ENCODE measurements at places on chromosomes 16 and 17.

DNA sequence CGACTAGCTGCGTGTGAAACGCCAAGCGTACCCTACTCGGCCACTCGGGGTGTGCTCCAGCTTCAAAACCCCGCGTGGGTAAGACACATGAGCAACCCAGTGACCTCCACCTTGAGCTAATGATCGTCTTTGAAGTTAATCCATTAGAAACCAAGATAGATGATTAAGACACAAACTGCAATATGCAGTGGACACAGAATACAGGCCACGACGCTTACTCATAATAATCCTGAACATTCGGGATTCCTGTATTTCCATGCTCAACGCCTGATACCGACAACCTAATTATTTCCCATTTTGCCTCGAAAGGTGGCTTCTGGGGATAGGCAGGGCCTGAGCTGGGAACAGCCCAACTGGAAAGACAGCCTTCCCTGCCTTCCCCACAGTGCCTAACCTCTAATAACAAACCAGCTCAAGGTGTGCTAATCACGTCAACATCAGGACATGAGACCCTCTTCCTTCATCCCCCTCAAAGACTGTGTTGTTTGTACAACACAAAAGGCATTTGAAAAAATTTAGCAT, 504 bp upstream of the COPRS start:
- no peak for DNase-seq

DNA sequence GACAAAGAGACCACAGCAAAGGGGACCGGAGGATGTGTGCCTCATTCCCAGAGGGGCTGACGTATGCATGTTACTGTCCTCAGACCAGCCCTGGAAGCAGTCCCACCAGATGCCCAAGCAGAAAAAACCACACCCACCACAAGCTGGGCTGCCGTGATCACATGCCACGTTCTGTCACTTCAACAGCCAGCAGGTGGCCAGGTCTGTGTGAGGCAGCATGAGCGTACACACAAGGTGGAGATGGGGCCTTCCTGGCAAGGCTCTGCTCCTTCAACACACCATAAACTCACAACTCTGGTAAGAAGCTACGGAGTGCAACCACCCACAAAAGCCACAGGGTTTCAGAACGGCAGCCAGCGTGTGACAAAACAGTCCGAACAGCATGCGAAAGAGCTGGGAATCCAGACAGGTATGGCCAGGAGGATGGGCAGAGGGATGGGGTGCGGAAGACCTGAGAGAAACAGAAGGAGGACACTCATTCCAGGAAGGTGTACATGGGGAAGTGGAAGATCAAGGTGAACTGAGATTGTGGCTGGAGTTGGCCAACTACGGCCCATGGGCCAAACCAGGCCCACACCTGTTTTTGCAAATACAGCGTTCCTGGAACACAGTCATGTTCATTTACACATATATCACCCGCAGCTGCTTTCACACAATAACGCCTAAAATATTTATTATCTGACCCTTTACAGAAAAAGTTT, 27.9 kb downstream of the MBTPS1 start:
- DNase-seq, result no peak

GRCh38 chr17:13561606-13562270, 40.0 kb downstream of the HS3ST3A1 start:
- DNase-seq, result no peak

- DNase-seq, result no peak
These were observed 30.5 kb upstream of the LGALS9 start for GRCh38 chr17:27600471-27600870.

- no peak for DNase-seq
These were observed 22.6 kb downstream of the TBC1D16 start for GRCh38 chr17:80012765-80013741.

GRCh38 chr16:25298165-25298872, 40.7 kb upstream of the ZKSCAN2 start:
- DNase-seq, result no peak
